ENCODE measurements at places on chromosomes 2 and 18.

DNA sequence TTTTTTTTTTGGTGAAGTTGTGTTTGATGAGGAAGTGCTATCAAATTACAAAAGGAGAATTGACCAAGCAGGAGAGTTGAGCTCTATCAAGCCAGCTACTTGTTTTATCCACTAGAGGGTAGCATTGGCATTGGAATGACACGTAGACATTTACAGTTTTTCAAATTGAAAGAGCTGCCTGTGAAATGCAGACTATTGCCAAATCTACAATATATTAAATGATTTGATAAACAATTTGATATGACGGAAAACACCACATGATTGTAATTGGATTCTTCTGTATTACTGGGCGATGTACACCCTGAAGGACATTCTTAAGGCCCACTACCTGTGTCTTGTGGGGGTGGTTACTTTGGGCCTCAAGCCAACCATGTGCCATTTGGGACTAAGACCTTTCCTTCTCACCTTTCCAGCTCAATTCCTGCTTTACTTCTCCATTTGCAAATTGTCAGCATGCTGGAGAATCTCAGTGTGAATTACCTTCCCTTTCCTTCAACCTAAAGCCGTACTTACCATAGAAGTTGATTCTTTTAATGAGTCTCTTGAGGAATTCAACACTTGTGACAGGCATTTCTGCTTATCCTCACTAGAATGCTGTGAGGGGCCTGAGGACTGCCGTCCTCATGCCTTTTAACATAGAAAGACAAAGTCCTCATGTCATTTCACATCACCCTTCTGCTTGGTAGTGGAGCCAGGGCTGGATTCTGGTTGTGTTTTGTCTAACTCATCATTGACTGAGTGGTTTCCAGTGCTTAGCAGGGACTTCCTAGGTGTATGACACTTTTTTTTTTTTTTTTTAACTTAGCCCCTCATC is 134.8 kb upstream of the THUMPD2 start:
- peak; percentile 61 for DNase-seq

- no peak for DNase-seq
Measured at GRCh38 chr18:2540575-2540974, 30.7 kb downstream of the METTL4 start.

- DNase-seq: no peak
Measured at GRCh38 chr2:205934443-205934842, 151.5 kb downstream of the INO80D start.

DNA sequence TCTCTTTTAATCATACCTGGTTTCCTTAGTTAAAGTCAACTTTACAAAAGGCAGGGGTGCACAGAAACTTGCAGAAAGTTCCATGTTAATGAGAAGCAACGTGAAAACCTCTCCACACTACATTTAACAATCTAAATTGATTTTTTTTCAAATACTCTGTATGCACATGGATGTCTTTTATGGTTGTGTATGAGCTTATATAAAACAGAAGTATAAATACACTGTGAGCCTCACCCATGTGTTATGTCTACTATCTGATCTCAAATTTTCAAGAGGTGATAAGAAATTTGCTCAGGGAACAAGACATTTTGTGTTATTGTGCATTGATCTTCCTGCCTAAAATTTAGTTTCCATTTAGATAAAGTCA is 617.6 kb downstream of the ADCYAP1 start:
- no peak for DNase-seq

GRCh38 chr2:169748319-169748718 is 14.7 kb downstream of the KLHL23 start:
- no peak for DNase-seq

DNA sequence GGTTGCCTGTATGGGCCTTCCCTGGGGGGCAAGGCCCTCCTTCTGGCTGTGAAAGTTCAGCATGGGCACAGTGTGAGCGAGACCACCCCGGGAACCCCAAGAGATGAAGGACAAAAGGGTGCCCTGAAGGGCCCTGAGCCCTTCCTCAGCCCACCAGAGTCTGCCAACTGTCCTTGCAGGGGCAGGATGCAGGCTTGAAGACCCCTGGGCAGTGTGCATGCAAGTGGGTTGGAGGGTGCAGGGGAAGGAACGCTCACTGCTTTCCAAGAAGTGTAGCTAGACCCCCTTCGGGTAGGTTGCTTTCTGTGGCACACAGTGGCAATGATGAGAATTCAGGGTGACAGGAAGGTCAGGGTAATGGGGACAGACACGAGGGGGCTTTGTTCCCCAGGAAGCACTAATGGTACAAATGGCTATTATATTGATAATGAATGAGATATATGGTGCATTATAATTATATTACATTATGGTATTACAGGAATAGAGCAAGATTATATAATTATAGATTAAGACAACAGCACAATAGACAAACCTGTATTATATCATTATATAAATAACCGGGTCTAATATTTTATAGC is 228.7 kb downstream of the ATAD2B start:
- DNase-seq: no peak

DNA sequence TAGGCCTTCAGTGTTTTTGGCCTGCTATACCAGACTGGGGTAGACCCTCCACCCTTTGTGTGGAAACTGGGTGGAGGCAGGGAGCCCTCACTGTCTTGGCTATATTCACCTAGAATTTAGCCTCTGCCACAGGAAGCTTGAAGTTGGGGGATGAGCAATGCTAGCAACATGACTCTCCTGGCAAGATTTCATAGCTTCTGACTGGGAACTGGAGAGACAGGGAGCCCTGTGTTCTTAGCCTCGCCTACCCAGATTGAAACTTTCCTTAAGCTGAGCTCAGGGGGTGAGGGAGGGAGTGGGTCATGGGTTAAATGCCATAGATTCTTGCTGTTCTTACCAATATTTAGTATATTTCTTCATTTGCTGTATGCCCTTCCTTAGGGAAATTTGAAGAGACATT is 46.8 kb upstream of the FAM98A start:
- peak; percentile 45 for DNase-seq

DNA sequence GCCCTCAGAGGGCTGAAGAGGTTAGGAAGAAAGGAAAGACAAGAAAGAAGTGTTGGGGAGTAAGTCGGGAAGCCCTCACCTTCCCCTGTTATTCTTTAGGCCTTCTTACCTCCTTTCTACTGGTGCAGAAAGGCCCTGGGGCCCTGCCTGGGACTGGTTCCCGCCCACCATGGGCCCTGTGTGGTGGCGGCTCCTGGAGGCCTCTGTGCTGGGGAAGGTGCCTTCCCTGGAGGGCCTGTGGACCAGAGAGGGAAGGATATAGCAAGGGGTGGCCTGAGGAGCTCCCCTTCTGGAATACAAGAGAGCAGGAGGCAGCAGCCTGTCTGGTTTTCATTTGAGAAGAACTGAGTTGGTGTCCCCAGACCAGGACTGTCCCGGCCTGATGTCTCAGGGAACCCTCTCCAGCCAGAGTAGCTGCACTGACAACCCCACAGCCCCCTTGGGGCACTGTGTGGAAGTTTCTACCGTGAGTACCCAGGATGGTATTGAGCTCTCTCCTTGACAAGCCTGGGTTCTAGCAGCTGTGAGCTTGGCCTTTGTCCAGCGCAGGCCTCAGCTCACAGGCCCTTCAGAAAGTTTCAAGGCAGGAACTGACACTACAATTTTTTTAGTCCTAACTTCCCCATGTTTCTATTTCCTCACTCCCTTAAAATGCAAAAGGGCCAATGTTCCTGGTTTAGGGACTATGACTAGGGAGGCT is 47.1 kb downstream of the EFR3B start:
- DNase-seq: no peak

- DNase-seq: no peak
Measured at GRCh38 chr18:825891-826585, 14.0 kb upstream of the YES1 start.

DNA sequence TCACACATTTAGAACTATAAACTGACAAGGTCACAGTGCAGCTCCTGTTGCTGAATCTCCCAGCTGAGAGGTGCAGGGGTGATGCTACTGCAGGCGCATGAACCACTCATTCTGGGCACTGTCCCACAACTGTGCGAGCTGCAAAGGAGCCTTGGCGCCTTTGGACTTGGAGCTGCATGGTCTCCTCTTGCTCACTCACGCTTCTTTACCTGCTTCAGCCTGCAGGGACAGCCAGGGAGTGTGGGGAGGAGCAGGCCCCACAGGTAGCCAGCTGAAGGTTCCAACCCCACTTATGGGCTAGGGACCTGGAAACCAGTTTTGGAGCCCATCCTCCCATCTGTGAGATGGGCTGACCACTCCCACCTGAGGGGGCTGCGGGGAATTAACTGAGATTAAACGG is 75.0 kb downstream of the UXS1 start:
- DNase-seq: no peak

DNA sequence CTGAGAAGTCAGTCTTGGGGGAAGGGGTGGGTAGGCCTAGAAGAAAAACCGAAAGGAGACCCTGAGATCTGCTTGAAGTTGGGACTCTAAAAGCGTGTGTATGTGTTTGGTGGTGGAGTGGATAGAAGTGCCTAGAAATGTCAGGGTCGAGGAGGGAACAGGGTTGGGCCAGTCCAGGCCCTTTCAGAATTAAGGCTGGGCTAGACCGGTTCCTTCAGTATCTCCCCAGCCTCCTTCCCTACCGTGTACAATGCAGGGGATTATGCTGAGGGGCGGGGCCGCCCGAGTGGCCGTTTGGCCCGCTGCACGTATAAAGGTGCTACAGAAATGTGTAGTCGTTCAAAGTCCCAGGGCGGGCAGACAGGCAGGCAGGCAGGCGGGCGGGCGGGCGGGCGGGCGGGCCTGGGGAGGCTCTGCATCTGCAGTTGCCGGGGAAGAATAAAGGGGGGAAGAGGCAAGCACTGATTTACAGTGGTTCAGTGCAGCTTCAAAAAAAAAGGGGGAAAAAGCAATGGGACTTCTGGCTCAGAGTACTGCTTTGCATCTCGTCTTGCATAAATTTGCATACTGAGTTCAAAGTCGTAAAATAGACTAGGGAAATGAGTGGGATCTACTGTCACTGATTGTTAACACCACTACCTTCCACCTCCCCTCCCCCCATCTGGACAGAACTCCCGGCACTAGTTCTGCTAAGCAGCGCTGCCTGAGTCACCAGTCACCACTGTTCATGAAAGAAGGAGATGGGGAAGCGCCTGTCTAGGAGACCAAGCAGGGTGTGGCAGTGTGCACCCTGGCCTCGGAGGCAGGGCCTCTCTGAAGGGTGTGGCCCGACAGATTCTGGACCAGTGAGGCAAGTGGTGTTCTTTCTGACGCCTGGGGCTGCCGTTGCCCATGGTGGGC is 3.6 kb downstream of the IGFBP2 start:
- peak; percentile 48 for DNase-seq

DNA sequence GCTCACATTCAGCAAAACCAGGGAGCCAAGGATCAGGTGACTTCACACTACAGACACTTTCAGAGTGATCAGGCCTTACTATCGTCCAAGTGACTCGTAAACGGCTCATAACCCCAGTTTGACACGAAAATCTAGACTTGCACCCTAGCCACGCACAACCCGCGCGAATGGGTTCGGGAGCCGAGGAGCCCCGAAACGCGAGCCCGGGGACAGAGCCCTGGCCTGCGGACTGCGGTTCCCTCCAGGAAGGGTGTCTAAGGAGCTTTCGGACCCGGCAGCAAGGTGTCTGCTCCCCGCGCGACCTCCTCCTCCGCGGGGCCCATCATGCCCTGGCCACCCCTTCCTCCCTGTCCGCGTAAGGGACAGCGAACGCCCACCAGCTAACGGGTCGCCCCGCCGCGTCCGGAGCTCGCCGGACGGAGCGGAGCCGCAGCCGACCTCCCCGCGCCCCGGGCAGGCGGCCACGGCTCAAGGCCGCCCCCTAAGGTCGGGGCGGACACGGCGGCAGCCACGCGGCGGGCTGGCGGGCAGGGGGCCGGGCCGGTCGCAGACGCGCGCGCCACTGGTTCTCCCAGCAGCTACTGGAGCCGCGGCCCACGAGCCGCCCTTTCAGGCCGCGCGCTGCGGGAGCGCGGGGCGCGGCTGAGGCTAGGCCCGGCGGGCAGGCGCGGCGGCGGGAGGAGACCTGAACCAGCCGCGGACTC is 575 bp downstream of the ATL2 start:
- DNase-seq: peak; percentile 59

GRCh38 chr2:190221429-190221828 is 98.2 kb downstream of the HIBCH start:
- DNase-seq: no peak

DNA sequence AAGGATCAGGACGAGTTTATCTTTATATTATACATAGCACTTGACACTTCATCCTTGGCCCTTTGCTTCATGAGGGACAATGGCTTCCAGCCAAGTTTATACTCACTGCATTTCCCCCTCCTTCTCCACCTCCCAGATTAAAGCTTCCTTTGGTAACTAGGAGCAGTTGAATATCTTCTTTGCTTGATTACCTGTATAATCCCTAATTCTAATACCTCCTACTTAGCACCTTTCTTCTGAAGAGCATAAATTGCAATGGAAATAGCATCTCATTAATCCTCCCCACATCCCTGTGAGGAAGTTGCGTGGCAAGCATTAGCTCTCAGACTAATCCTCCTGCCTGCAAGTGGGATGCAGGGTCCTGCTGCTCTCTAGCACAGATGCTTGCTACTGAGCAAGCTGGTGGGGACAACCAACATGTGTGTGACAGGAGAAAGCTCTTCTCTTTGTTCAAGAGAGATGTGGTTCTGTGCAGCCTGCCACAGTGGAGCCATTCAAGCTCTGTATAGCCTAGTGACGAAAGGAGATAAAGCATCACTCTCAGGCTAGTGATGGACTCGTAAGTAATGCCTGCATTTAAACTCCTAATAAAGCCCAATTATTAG is 19.1 kb downstream of the KLHL14 start:
- no peak for DNase-seq

All from amniotic stem cell (primary cell).